CD4-positive, alpha-beta memory T cell (primary cell): ENCODE measurements at places on chromosomes 5 and 9. TPM values are rescaled to one million over a fixed set of nuclear protein-coding genes. Genes with fewer than 3 reads are reported as not detected.

The PCDHGA8 gene
- not detected for polyA plus RNA-seq

The SLCO6A1 gene
- polyA plus RNA-seq: not detected

The CCDC192 gene
- not detected for polyA plus RNA-seq

The NOTCH1 gene
- polyA plus RNA-seq: not detected

The C5orf58 gene
- polyA plus RNA-seq: 2.4 TPM

The IRGM gene
- polyA plus RNA-seq: 1.5 TPM

The LAMC3 gene
- polyA plus RNA-seq: not detected

The NKD2 gene
- not detected for polyA plus RNA-seq

The SAXO1 gene
- polyA plus RNA-seq: 0.09 TPM

The TPPP gene
- polyA plus RNA-seq: 0.36 TPM

The NTNG2 gene
- polyA plus RNA-seq: 1.4 TPM

The DDX4 gene
- polyA plus RNA-seq: not detected

The C7 gene
- not detected for polyA plus RNA-seq

The CYLC2 gene
- not detected for polyA plus RNA-seq

The POLR1E gene
- polyA plus RNA-seq: 22.8 TPM

The WNK2 gene
- not detected for polyA plus RNA-seq

The NOXA1 gene
- polyA plus RNA-seq: 0.29 TPM

The IL4 gene
- not detected for polyA plus RNA-seq

The PAEP gene
- polyA plus RNA-seq: not detected

GRCh38 chr5:98200726-98201541 lies 572.5 kb upstream of the RGMB start:
- no peak for DNase-seq

GRCh38 chr9:98793031-98793430 lies 3.3 kb downstream of the ANKS6 start:
- DNase-seq: no peak

DNA sequence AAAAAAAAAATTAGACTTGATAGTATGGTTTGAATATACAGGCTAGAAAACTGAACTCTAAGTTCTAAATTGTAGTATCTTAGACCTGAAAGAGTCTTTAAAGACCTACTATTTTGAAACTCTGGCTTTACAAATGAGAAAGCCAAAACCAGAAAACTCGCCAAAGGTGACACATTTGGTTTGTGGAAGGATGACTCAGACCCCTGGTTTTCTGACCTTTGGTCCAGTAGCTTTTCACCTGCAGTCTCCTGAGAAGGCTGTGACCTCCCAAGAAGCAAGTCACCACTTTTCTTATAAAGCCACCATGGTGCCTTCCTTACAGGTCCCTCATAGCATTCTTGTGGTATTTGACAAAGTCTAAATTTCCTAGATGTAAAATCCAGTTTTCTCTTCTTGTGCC lies 102.1 kb upstream of the CEP78 start:
- no peak for DNase-seq

- no peak for DNase-seq
These were observed 82.7 kb downstream of the AMBP start for GRCh38 chr9:113995401-113995800.

DNA sequence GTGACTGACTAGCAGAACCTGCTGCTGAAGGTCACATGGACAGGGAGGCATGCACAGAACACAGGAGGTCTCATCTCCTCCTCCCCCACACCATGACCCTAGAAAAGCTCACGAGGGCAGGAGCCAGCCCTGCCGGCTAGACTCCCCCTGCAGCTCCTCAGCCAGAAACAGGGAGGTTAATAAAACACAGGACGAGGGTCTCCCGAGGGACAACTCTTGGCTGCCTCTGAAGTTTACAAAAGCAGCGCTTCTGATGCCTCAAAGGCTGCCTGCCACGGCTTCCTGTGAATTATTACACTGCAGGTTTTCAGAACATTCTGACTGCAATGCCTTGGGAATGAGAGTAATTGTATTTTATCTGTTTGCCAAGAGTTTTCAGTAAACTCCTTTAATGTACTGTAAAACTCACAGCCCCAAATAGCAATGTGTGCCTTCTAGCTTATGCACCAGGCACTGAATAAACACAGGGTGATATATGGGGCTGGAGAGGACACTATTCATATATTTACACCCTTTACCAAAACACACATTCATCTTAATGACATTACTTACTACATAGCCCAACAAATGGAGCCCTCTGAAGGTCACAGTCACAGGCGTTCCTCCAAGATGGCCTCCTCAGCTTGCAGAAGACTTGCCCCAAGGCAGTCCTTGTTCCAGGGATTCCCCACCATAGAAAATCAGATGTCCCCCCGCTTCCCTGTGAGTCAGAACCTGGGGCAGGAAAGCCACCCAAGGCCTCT lies 83.7 kb downstream of the C5orf15 start:
- DNase-seq: no peak

GRCh38 chr5:137303509-137303908 lies 195.6 kb downstream of the SPOCK1 start:
- no peak for DNase-seq

GRCh38 chr5:133781436-133782225 lies 169.3 kb upstream of the FSTL4 start:
- DNase-seq: no peak

- peak; percentile 44 for DNase-seq
These were observed 1.1 kb downstream of the FKBP15 start for GRCh38 chr9:113219969-113220368.

- DNase-seq: no peak
These were observed 272.6 kb downstream of the ENC1 start for GRCh38 chr5:74367934-74368333.

DNA sequence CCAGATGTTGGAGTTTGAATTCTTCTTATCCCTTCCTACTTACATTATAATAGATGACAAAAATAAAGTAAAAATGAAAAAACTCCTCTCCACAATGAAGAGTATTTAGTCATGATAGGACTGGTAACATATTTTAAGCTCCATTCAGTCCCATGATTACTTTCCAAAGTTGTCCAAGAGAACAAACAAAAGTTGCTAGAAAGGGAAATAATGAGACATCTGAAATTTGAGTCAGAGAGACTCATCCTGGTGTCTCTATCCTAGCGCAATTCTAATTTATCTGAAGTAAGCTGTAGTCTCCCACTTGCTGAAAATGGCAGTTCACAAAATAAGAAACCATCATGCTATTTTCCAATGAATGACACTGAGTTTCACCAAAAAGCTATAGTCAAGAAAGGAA lies 152.2 kb downstream of the BNC2 start:
- no peak for DNase-seq

DNA sequence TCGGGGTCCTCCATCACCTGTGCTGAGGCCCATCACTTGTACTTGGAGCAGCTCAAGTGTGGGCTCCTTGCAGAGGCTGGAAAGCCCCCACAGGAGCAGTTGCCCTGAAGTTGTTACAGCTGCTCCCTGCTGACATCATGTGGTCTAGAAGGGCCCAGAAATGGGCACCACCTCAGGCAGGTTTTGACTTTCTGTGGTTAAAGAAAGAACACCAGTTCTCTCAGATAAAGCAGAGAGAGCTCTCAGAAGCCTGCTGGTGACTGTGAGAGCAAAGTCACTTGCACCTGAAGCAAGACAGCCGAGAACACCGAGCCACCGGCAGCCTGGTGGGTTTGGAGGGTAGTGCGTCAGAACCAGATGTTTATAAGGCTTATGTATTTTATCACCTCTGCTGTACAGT lies 70.4 kb downstream of the MVB12B start:
- DNase-seq: peak; percentile 77

- DNase-seq: peak; percentile 18
These were observed 73.9 kb downstream of the KLF9 start for GRCh38 chr9:70340572-70340971.

DNA sequence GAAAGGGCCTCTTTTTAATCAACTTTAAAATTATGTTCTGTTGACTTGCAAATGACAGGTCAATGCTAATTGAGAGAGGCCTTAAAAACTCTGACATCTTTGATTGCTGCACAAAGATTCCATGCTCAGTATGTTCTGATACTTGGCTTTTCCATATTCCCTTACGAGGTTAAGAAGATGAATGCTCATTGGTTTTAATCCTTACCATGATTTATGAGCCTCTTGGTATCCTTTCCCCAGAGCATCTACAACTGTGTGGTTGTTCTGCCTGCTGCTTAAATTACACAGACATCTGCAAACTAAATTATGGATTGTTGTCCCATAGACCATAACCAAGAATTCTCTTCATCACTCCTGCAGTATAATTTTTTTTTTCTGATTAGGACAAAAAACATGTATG lies 352.6 kb downstream of the CDH12 start:
- DNase-seq: no peak

DNA sequence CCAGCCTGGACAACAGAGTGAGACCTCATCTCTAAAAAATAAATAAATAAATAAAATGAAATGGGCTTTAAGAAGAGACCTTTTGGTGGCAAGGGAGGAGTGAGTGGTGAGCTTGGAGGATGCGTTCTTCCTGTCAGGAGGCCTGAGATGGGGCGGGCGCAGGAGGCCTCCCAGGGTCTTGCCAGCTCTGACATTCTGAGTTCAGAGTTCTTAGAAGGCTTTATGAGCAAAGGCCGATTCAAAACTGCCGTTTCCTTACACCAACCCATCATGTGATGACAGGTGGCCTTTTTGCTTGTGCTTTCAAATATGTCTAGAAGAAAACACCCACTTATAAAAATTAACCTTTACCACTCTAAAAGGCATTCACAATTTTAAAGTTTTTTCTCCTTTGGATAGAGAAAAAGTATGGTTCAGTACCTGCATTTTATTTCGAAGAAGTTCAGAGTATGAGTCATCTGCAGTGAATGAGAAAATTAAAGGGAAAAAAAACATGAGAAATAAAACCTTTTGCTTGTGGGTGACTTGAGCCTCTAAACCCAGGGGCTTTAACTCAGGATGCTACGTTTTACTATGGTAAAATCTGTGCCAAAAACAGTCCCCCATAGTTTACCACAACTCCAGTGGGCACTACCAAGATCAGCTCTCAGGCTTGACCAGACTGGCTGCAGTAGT lies 157.4 kb upstream of the OTULINL start:
- no peak for DNase-seq

DNA sequence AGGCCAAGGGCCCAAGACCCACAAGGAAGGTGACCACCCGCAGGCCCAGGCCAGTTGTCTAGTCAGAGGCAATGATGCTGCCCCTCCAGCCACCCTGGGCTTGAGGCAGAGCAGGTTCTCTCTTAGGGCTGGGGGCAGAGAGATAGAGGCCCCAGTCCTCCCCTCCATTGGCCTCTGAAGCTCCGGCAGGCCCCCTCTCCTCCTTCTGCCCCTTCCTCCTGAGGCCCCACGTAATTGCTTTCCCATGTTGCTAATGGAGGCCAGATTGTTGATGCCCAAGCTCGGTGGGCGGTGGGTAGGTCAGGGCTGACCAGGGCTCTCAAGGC lies 26.6 kb upstream of the ENHO start:
- no peak for DNase-seq

DNA sequence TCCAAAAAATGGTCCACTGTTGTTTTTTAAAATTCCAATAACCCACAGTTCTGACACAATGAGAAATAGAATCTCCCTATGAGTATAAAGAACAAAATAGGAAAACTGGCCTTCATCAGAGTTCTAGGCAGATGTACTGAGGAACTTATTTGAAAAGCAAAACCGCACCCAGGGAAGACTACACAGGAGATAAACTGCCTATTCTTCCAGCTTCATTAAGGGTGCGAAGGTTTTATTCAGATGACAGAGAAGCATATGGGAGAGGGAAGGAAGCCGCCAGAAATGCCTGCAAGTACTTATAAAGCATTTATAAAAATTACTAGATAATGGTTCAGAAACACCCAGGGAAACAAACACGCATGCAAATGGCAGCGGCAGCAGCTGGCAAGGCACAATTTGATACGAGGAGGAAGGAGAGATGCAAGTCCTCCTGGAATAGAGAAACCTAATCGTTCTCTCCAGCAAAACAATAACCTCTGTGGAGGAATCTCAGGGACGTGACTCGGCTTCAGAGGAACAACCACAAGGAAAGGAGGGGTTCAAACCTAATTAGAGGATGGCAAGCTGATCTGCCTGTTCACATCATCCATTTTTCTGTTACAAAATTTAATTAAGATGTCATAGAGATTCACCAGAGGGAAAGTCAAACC lies 9.0 kb downstream of the TTLL11 start:
- no peak for DNase-seq

GRCh38 chr9:81393985-81394811 lies 295.1 kb downstream of the TLE1 start:
- DNase-seq: no peak

- DNase-seq: no peak
These were observed 66.0 kb downstream of the WDR41 start for GRCh38 chr5:77425998-77426659.

- no peak for DNase-seq
These were observed 101.2 kb downstream of the BNC2 start for GRCh38 chr9:16769291-16769690.

GRCh38 chr5:107218457-107219193 lies 452.1 kb downstream of the EFNA5 start:
- DNase-seq: no peak

DNA sequence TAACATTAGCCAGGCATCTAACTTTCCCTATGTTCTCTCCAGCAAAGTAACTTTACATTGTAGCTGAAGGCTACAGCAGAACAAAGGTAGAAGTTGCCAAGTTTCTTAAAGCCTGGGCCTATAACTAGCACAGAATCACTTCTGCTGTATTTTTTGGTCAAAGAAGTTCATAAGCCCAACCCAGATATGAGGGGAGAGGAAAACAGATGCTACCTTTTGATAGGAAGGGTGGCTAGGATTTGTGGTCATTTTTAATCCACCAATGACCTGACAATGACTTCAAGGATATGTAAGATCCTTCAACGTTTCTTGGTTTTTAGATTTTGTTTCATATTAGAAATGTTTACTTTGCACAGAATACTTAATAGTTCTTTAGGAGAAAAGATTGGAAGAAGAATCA lies 64.2 kb upstream of the RANBP3L start:
- DNase-seq: no peak

- DNase-seq: no peak
These were observed 170.2 kb downstream of the HSPA4 start for GRCh38 chr5:133222040-133222439.

GRCh38 chr5:153767221-153768188 lies 271.2 kb downstream of the FAM114A2 start:
- DNase-seq: no peak

GRCh38 chr5:144179226-144179625 lies 8.6 kb downstream of the KCTD16 start:
- no peak for DNase-seq

GRCh38 chr5:180138976-180139730 lies 67.6 kb upstream of the RNF130 start:
- DNase-seq: no peak
